ENCODE measurements at places on chromosomes 2 and 18.

GRCh38 chr2:46050027-46050426 lies 247.2 kb upstream of the EPAS1 start:
- no peak for DNase-seq

GRCh38 chr2:170932166-170932565 lies 3.1 kb downstream of the GORASP2 start:
- DNase-seq, result no peak

- DNase-seq, result no peak
Measured at GRCh38 chr2:53880756-53881155, 21.0 kb upstream of the GPR75 start.

DNA sequence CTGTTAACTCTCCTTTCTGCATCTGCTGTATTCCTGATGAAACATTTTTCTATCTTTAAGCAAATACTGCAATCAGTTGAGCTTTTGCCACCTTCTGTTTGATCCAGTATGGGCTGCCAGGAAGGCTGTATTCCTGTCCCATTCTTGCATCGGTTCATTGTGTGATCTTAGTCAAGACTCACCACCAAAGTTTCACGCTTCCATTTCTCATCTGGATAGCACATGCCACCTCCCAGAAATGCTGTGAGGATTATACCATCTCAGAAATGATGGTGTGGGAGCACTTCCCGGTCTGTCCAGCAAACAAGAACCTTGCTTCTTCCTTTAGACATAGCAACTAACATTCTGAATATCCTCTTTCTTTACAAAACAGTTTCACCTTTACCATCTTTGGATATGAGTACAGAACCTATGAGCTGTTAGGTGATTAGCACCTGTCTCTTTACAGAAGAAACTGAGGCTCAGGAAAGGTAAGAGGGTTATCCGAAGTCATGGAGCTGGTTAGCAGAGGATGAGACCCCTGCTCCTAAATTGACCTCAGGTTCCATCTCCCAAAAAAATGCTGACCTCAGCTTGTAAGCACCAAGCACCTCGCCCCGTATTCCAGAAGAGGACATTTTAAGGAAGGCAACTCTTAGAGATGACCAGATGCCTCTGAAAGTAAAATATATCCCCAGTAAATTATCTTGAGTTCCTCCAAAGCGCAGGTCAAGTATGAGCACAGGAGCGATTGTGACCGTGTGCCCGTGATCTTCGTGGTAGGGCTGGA lies 56.8 kb downstream of the FEZ2 start:
- DNase-seq, result no peak

- DNase-seq, result no peak
Measured at GRCh38 chr2:38159191-38159590, 83.2 kb upstream of the CYP1B1 start.

- DNase-seq, result no peak
Measured at GRCh38 chr2:6909431-6910385, 7.5 kb upstream of the RNF144A start.

Data from HT-29 (cell line).